ENCODE measurements at places on chromosomes 4 and X.

GRCh38 chr4:77800483-77801259, 18.5 kb downstream of the CNOT6L start:
- no peak for DNase-seq

DNA sequence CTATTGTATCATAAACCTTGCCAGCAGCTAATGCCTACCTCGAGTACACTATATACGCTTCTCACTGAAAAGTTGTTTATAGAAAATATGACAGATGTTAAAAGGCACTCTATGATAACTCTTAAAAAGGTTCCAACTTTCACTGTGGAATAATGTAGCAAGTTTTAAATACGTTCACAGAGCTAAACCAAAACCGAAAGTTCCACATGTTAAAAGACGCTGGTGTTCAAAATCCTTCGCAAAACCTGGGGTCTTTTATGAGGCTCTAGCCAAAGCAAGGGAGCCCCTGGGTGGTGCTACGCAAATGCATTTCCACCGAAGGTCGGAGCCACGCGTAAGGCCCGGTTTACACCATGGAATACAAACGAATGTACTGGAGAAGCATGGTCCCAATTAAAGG, 103.7 kb upstream of the TENM3 start:
- no peak for DNase-seq

DNA sequence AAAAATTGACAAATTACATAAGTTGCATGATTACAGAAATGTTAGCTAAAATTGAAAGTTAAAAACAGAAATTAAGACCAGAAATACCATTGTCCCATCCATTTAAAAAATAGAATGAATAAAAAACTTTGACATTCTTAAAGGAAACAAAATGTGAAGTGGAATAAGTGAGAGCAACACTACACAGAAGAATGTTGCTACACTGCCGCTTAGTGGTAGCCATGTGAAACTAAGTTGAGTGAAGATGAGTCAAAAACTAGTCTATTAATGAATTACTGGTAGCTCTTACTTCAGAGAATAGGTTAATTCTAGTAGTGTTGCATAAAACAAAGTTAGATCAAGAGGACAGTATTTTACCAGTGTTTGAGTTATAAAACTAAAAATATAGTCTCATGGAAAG, 571.0 kb upstream of the KLHL4 start:
- DNase-seq: no peak

DNA sequence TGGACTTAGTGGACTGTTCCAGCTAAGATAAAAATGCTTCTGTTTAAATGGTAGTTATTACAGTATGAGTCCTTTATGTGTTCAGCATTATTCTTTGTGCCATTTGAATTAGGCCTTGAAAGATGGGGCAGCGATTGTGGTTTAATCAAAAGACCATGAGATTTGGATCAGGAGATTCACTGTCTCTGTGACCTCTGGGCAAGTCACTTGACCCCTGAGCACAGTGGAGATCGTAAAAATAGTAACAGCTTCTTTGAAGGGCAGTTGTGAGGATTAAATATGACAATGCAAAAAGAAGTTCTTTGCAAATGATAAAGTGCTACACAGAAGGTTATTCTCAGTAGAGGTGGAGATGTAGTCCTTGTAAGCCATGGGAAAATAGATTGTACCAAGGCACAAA, 10.8 kb downstream of the CXCR3 start:
- no peak for DNase-seq

GRCh38 chrX:124406294-124407014, 60.1 kb downstream of the SH2D1A start:
- DNase-seq: peak; percentile 37

- DNase-seq: no peak
Observed at GRCh38 chr4:41012293-41012692, 202.0 kb downstream of the APBB2 start.

DNA sequence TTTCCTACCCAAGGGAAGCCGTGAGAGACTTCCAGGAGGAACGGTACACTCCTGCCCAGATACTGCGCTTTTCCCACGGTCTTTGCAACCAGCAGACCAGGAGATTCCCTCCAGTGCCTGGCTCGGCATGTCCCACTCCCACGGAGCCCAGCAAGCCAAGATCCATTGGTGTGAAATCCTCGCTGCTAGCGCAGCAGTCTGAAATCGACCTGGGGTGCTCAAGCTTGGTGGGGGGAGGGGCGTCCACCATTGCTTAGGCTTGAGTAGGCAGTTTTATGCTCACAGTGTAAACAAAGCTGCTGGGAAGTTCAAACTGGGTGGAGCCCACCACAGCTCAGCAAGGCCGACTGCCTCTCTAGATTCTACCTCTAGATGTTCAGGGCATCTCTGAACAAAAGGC, 284.8 kb upstream of the FGF13 start:
- no peak for DNase-seq

DNA sequence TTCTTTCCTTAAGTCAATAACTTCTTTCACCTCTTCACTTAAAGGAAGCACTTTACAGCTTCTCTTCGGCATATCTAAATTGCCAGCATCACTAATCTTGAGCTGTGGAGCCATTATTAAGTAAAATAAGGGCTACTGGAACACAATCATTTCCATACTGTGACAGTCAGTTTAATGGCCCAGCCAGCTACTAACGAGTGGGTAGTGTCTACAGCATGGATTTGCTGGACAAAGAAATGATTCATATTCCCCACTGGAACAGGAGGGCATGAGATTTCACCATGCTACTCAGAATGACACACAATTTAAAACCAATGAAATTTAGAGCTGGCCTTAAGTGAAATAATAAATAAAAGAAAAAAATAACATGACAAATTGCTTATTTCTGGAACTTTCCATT, 72.1 kb downstream of the DDIT4L start:
- DNase-seq: no peak

DNA sequence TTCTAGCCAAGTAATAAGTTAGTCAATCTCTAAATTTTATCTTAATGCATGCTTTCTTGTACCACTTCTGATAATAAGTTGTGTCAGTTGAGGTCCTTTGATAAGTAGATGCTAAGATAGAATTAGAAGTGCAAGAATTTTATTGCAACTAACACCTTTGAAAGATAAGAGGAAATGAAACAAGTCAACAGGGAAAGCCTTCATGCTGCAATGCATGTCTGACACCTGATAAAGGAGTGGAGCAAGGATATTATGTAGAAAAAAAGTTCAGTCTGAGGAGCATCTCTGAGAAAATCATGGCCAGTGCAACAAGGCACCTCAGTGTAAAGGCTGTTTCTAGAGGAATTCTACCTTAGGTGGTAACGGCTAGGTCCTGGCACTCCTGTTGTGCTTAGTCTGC, 210.7 kb upstream of the PPP1R2C start:
- no peak for DNase-seq

DNA sequence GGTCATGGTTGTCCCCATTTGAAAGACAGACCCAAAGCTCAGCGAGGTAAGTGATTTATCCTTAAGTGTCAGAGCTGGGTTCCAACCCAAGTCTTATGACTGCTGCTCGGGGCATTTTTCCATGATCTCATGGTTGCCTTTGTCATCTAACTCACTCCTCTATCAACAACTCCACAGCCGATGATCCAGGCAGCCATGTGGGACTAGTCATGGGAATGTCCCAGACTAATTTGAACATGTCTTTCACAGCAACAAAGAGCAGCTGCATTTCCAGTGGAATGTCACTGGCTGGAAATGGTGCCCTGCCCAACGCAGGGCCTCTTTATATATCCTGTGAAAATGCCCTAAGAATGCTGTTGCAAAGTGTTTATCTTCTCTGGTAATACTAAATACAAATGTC, 284.8 kb upstream of the PPARGC1A start:
- DNase-seq: no peak

- no peak for DNase-seq
Observed at GRCh38 chr4:125744891-125745364, 430.2 kb downstream of the FAT4 start.

- no peak for DNase-seq
Observed at GRCh38 chr4:19557161-19557560, 694.5 kb upstream of the SLIT2 start.

DNA sequence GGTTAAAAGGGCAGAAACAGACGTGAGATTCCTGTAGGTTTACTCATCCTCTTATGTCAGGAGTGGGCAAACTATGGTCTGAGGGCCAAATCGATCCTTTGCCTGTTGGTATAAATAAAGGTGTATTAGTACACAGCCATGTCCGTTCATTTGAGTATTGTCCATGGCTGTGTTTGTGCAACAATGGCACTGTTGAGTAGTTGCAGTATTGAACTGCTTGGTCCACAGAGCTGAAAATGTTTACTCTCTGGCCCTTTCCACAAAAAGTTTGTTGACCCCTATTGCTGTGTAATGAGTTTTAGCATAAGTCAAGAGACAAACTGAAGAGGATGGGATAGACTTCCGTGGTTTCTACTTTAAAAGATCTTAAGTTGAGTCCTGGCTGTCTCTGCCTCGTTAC, 59.0 kb upstream of the MID1 start:
- no peak for DNase-seq

DNA sequence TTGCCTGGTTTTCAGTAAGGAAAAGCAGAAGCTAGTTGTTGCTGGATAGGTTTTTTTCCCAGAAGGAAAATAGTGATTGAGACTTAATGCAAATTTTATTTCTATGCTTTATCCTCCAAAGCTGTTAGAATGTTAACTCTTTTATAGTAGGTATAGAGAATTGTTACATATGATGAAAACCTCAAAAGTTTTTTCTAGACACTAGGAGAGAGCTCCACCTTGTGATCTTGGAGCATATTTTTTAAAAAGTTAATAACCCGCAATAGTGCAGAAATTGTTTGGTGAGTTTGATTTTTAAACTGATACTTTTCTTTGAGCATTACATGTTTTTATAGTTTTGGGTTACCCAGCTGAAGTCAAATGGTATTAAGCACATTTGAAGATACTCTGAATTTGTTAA, 56.5 kb downstream of the STAG2 start:
- no peak for DNase-seq

DNA sequence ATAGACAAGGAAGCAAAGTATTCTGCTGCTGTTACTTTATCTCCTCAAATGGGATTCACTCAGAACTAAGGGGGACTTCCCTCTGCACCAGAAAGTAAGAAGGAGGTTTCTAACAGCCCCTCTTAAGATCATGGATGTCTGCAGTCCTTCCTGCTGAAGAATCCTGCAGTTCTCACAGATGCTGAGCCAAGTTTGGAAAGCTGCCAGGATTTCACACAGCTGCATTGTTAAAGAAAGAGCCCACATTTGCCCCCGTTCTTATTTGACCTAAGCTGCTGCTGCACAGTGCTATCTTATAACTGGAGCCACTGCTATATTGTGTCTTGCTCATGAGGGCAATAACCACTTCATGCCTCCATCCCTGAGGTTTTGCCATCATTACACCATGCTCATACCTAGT, 81.1 kb downstream of the FAAH2 start:
- no peak for DNase-seq

- DNase-seq: no peak
Observed at GRCh38 chr4:8844976-8845690, 26.5 kb downstream of the HMX1 start.

DNA sequence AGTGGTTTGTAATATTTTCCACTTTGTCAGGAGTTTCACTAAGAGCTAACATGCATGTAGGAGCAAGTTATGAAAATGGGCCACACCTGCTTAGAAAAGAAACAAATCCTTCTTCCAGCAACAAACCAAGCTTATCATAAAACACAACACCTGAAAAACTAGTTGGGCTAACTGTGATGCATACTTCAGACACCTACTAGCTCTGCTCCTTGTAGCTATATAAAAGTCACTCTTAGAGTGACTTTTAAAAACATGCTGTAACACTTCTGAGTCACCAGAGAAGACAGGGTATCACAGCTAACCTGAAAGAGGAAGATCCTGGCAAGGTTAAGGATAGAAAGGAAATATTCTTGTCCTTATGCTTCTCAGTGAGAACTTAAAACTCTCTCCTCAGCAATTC, 3.6 kb upstream of the SLAIN2 start:
- no peak for DNase-seq

DNA sequence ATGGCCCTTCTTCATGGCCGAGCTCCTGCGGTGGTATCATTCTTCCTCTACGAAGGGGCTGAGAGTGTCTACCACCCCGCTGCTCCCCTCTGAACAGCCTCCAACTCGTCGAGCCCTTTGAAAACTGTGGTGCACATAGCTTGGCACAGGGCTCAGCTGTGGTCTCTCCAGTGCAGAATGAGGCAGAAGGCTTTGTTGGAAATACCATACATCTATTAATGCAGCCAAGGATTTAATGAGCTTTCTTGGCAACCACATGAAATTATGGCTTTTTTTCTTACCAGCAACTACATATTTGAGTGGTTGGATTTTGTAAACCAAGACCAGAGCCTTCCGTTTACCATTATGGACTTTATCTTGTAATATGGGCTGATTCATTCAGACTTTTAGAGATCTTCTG, 61.7 kb upstream of the CBR4 start:
- DNase-seq: no peak

- no peak for DNase-seq
Observed at GRCh38 chr4:140138428-140138827, 15.6 kb downstream of the MAML3 start.

DNA sequence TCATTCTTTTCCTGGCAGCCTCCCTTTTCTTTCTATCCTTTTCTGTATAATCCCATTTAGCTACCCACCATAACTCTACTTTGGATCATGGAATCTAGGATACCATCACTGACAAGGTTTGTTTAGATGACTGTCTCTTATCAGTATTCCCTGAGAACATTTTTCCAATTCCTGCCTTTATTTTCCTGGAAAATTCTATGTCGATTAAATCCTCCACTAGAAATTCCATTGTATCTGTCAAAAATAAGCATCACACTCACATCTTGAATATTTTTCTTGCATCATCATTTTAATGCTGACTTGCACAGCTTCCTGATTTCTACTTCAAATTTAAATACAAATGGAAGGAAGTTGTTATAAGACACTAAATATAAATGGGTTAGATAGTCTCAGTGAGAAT, 20.2 kb downstream of the TRIM2 start:
- DNase-seq: no peak

GRCh38 chrX:38312436-38312835, 14.9 kb downstream of the RPGR start:
- DNase-seq: no peak

GRCh38 chr4:163165217-163166017, 1.3 kb downstream of the NAF1 start:
- peak; percentile 15 for DNase-seq

- no peak for DNase-seq
Observed at GRCh38 chr4:104870495-104871233, 276.0 kb upstream of the TET2 start.

DNA sequence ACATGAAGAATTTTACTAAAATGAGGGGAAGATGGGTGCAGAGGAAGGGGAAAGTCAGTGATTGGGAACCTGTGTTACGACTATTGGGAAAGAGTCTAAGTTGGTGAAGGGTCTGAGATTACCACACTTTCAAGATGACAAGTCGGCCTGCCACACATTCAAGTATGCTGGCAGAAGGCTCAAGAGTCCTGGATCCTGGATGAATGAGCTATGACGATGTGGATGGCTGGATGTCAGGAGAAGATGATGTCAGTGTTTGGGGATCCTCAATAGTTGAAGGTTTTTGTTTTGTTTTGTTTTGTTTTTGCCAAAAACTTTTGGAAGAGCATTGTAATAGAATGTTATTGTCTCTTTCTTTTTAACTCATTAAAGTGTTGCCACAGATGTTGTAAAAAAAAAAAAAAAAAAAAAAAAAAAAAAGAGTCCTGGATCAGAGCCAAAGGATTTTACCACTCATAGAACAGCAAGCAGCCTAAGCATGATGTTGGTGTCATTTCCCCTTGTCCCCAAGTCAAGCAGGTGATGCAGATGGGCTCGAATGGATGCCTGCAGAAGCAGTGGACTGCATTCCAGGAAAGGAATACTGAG, 120.6 kb downstream of the REELD1 start:
- no peak for DNase-seq

- no peak for DNase-seq
Observed at GRCh38 chr4:45317276-45317675, 590.9 kb upstream of the GNPDA2 start.

All from CD4-positive, alpha-beta T cell treated with Interferon alpha-2 for 1 hour (primary cell).